ENCODE measurements at places on chromosomes 2 and 18.
A peak's percentile ranks its signal among the peaks of the same experiment; 100 is the strongest.

DNA sequence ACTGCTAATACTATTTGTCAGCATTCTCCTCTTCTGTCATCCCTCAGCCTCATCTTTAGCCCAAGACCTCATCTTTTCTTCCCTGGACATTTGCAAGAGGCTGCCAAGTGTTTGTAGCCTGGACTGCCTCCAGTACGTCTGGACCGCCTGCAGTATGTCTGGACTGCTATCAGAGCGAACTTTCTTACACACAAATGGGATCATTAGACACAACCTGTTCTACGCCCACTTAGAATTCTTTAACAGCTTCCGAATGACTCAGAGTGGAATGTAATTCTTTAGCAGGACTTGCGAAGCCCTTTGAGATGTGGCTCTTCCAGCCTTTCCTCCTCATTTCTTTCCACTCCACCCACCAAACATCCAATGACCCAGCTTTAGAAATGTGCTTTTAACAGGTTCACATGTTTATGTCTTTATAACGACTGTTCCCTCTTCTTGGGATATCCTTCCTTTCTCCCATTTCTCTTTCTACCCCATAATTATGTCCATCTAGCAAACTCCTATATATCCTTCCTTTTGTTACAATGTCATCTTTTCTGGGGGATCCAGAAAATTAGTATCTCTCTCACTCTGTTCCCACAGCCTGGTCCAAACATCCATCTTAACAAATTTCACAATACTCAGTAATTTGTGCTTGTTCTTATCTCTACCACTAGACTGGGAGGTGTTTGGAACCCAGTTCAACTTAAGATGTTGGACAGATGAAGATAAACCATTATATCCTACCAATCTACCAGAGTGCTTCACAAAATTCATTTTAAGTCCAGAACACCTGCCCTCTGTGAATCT, 171.3 kb upstream of the PGAP1 start:
- no peak for DNase-seq

DNA sequence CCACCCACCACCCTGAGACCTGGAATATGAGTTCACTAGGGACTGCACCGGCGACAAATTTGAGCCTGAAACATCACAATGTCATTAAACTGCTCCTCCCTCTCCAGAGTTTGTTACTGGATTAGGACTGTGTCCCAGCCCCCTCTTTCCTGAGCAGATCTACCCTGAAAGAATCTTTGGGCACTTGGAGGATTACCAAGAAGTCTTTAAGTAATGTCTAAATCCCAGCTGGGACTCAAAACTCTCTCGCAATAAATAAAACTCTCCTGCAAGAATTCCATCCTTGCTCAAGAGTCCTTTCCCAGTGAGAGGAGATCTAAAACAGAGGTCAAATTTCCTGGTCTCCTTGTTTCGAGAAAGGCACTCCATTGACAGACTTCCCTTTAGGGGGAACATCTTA, 20.9 kb downstream of the GKN2 start:
- no peak for DNase-seq

DNA sequence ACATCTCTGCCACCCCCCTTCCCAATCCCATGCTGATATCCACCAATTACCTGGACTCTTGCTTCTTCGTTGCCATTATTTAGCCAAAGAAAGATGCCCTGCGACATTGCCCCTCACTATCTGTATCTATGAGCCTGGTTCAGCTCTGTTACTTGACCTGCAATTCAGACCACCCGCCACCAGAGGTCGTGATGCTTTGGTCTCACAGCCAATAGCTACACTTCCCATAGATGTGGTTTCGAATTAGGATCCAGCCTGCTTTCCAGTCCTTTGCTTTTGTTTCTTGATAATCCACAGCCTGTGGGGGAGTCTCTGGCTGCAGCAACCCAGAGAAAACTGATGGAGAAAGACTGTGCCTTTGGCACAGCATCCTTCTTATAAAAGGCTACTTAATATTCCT, 239.4 kb downstream of the KLHL29 start:
- no peak for DNase-seq

- DNase-seq: no peak
Measured at GRCh38 chr18:58669731-58670378, 1.4 kb upstream of the MALT1 start.

DNA sequence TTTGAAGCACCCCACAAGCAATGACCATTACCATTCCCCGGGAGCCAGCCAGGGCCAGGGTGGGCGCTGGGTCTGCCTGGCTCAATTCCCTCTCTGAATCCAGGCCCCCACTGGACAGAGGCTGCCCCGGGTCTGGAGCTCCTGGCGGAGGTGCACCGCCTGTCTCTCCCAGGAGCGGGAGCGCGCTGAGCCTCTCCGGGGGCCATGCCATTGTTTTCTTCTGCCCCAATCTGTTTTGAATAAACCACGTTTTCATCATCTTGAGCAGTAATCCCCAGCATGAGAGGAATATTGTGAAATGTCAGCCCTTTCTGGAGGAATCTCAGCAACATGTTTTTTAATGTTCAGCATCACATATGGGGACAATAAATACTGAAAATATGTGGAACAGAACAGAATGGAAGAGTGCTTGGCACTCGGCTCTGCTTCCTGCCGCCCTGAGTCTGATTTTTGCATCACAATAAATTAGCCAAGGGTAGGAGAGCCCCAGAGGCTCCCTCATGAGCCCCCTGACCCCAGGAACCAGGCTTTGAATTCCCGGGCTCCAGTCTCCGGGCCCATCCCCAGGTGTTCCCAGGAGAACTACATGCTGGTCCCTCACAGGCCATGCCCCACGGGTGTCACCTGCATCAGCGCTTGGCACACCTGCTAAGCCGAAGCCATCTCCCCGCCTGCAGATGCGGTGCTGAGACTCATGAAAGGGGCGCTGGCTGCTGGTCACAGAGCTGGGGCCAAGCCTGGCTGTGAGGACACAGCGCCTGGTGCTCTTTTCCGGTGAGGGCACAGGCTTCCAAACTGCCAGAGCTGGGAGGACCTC, 88.8 kb downstream of the INHBB start:
- no peak for DNase-seq

DNA sequence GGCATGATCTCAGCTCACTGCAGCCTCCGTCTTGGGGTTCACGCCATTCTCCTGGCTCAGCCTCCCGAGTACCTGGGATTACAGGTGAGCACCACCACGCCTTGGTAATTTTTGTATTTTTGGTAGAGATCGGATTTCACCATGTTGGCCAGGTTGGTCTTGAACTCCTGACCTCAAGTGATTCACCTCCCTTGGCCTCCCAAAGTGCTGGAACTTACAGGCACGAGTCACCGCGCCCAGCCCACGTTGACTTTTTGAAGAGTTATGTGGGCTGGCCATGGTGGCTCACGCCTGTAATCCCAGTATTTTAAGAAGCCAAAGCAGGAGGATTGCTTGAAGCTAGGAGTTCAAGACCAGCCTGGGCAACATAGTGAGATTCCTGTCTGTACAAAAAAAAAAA, 20.8 kb downstream of the CCL20 start:
- DNase-seq: no peak

- no peak for DNase-seq
Measured at GRCh38 chr2:71976685-71977084, 171.0 kb downstream of the CYP26B1 start.

GRCh38 chr18:8752329-8752728, 47.0 kb downstream of the MTCL1 start:
- no peak for DNase-seq

- DNase-seq: no peak
Measured at GRCh38 chr2:236986524-236987330, 99.0 kb upstream of the COPS8 start.

DNA sequence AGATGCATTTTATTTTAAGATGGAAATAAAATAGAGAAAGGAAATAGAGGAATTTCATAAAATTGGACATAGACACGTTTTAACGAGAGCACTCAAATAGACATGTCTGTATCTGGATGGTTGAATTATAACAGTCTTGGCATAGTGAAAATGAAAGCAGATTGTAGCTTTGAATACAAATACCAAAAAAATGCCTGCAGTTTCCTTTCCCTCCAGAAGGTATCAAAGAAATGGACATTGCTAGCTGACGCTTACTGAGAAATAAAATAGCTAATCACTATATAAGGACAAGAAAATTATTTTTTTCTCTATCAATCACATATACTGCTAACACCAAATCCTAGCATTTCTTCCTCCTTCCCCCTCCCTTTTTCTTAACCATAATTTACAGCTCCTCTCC, 11.4 kb upstream of the MAPRE2 start:
- no peak for DNase-seq

- no peak for DNase-seq
Measured at GRCh38 chr2:23734416-23734815, 192.5 kb downstream of the ATAD2B start.

DNA sequence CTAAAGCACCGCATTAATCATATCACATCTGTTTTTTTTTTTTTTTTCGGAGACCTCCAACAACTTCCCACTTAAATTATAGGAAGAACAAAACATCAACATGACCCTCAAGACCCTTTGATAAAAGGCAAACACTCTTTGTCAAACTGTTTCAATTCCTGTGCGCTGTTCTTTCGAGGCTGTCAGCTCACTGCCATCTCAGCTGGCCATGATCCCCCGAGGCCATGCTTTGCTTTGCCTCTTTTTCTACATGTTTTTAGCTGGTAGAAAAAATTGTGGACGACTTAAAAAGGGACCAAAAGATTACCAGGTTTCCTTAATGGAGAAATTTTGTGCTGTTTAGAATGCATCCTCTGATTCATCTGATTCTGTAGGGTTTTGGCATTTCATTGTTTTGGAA, 138.2 kb downstream of the DPP10 start:
- no peak for DNase-seq

GRCh38 chr18:39441648-39442047, 1876.0 kb upstream of the CELF4 start:
- no peak for DNase-seq

GRCh38 chr18:50509012-50509411, 50.9 kb upstream of the MAPK4 start:
- no peak for DNase-seq

DNA sequence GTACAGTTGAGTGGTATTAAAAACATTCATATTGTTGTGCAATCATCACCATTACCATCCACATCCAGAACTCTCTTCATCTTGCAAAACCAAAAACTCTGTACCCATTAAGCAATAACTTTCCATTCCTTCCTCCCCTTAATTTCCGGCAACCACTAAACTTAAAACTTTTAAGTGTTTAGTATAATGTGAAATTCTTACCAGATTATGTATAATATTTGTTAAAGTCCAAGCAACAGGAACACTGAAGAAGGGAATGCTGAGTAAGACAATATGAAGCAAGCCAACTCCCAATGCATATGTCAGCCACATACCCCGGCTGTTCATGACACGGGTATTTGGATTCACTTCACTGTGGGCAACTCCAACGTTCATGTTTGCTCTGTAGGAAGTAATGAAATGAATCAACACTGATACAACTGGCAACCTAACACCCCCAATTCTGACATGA, 1.9 kb downstream of the ORMDL1 start:
- peak; percentile 25 for DNase-seq

- DNase-seq: no peak
Measured at GRCh38 chr2:190136825-190137224, 74.3 kb upstream of the MSTN start.

- DNase-seq: no peak
Measured at GRCh38 chr2:12796657-12797056, 79.9 kb downstream of the TRIB2 start.

- DNase-seq: no peak
Measured at GRCh38 chr2:72971036-72971435, 53.7 kb downstream of the EMX1 start.

DNA sequence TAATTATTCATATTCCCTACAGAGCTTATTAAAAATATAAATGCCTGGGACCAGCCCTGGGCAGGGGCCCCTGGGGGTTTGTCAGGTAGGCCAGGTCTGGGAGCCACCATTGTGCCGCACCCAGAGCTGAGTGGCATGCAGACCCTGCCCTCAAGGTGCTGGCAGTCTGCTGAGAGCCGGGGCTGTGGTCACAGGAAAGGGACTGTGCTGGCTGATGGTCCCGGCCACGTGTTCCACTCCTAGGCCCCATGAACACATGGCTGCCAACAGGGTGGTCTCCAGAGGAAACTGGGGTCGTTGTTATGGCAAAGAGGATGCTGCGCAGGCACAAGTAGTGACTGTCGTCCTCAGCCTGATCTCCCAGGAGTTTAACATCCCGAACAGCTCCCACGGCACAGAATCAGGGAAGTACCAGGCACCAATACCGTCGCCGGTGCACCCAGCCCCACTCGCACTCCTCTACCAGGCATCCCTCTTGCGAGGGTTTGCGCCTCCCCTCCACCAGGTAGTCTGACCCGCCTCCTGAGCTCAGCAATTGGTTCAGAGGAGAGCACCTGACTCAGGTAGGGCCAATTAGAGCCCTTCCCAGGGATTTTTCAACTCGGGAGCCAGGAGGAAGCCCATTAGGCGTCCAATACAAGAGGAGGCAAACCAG, 39.2 kb upstream of the BIN1 start:
- no peak for DNase-seq

GRCh38 chr18:13452871-13453680, 234.5 kb downstream of the LDLRAD4 start:
- no peak for DNase-seq

- no peak for DNase-seq
Measured at GRCh38 chr2:2107141-2107540, 223.9 kb downstream of the MYT1L start.

- DNase-seq: no peak
Measured at GRCh38 chr2:123438251-123438650, 586.8 kb upstream of the CNTNAP5 start.

DNA sequence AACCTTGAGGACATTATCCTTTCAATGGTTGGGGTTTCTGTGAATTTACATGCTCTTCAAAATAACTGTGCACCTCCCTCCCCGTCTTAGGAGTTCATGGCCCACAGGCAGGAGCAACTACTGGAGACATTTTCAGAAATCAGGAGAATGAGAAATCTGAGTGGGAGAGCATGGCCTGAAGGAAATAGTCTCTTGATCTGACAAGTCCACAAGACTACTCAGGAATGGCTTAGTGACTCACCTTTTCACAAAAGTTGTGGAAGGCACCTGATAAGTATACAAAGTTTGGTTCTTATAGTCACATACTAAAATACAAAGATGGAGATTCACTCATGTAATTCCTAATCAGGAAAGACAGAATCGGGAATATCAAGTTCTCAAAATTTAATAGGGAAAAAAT, 83.6 kb upstream of the NCKAP5 start:
- no peak for DNase-seq

- no peak for DNase-seq
Measured at GRCh38 chr18:59665057-59666006, 31.9 kb downstream of the CCBE1 start.

GRCh38 chr2:157476953-157477709, 33.2 kb upstream of the CYTIP start:
- DNase-seq: no peak

DNA sequence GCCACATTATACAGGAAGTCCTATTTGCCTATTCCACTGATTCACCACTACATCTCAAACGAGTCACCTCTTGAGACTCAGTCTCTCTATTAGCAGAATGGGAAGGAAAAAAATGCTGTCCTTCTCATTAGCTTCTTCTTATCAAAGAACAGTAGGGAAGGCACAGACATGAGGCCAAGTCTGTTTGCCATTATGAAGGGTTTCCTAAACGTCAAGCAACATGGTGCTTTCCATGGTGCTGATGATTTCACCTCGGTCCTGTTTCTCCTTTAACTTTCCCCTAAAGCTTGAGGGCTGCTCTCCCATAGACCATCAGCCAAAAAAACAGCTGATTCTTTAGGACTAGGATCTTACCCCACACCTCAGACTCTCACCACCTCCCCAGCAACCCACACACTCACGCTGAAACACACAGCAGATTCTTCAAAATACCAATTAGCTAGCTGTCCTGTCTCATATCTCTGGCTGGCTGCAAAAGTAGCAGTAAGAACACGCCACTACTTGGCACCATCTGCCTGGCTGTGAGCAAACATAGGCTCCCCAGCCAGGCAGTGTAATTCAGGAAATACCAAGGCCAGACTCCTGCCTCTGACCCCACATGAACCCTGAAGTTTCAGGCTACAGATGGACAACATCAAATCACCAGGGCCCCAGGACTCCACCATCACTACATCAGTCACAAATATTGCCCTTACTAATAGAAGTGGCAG, 30.5 kb downstream of the GALNT14 start:
- DNase-seq: no peak

All from activated naive CD4-positive, alpha-beta T cell treated with Interleukin-2 at 50 U/mL for 16 hours (primary cell).